ENCODE measurements at places on chromosomes 6 and 20.

DNA sequence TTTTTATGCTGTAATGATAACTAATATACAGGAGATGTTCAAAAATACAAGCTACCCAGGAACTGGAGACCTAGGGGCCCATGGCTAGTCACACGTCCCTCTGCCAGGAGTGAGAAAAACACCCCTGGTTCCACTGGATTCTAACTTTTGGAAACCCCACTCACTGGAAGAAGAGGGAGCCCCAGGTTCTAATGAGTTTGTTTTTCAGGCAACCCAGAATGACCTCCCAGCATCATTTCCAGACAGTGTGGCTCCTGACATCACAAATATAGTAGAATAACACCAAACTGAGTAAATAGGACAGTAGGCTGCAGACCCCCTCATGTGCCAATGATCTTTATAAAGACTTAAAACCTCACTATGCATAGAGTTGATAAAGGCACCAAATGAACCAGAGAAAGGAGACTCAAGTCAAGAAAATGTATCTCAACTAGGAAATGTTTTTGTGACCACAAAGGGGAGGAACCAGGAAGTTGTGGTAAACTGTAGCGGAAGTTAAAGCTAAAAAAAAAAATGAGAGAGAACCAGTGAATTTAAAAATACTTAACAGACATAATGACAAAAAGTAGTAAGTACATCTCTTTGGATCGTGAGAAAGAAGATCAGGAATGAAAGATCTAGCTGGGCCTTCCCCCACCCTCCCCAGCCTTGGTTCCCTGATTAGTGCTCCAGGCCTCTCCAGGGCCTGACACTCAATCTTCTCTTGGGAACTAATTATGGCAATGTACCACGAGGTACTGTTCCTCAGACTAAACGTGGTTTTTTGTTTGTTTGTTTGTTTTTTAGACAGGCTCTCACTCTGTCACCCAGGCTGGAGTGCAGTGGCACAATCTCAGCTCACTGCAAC is 19.8 kb downstream of the HLA-E start:
- DNase-seq, result no peak

GRCh38 chr6:163192591-163192990 is 221.9 kb upstream of the QKI start:
- no peak for DNase-seq

DNA sequence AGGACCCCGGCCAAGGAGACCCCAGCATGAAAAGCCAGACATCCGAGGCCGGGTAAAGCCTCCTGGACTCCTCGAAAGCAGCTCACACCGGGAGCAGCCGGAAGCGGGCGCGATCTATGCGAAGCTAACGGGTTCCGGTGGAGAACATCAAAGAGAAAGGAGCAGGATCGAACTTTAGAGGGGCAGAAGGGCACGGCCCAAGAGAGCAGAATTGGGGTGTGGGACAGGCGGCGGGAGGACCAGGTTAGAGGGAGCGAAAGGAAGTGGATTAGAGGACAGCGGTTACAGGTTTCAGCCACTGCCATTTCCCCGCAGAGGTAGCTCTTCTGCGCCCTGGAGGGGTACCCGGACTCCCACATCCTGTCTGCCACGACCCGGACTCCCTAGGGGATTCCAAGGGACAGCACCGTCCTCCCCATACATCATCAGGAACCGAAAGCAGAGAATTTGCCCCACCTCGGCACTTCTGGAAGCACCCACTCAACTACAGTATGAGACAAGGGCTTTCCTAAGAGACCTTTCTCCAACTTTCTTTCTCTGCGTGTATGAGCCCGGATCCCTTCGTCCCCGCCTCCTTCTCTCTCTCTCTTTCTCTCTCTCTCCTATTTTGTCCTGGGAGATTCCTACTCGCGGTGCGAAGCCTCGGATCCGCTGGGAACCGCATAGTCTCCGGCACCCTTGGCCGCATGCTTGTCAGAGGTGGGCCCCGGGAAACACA is 507 bp upstream of the VGLL2 start:
- DNase-seq, result no peak

DNA sequence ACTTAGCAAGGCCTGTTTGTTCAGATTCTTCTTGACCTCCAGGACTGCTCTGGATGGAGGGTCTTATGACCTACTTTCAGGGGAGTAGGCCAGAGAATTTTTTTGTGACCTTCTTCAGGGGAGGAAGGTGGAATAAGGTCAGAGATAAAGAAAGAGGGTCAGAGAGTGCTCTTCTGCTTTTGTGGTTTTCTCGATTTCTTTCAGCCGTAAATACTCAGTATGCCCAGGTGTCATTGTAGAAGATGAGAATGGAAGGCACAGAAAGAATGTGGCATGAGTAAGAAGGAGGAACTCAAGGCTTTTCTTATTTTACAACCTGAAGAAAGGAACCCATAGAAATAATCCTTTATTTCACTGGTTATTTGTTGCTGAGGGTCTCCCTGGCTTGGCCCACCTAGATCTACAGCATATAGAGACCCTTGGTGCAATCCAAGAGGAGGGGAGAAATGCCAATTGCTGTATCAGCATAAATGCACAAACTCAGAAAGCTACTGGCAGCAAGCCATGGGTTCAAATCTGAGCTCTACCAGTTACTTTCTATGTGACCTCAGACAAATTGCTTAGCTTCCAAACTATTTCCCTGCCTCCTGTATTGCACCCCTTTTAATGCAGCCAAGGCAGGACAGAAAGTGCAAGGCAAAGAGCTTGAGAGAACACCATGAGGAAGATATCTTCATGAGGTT is 68.0 kb downstream of the OLIG3 start:
- DNase-seq, result no peak

DNA sequence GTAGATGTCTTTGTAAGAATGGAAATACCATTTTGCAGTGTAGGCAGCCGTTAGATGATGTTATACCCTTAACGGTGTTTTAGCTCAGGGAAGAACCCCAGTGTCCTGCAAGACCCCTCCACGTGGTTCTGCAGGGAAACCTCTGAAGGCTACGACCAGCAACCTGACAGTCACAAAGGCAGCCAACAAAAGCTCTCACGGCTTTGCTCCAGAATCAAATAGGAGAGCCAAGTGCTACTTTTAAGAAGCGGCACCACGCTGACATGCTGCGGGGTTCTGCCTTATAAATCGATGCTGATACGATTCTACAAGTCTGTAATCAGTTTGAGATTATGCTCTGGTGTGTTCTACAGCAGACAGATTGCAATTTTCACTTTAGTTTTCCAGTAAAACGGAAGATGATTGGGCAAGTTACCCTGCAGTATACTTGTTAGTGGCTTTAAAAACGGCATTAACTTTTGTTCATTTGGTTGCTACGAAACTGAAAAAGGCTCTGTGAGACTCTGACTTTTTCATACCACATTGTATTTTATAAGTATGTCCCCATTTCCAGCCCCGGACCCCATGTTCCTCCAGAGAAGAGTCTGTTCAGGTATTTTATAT is 312.9 kb downstream of the SAMD5 start:
- DNase-seq, result no peak

- DNase-seq, result peak; percentile 5
These were observed 70.9 kb downstream of the PACRG start for GRCh38 chr6:162798546-162799266.

All from fibroblast of mammary gland (primary cell).